Amniotic stem cell (primary cell): ENCODE measurements at places on chromosomes 7 and 10.

DNA sequence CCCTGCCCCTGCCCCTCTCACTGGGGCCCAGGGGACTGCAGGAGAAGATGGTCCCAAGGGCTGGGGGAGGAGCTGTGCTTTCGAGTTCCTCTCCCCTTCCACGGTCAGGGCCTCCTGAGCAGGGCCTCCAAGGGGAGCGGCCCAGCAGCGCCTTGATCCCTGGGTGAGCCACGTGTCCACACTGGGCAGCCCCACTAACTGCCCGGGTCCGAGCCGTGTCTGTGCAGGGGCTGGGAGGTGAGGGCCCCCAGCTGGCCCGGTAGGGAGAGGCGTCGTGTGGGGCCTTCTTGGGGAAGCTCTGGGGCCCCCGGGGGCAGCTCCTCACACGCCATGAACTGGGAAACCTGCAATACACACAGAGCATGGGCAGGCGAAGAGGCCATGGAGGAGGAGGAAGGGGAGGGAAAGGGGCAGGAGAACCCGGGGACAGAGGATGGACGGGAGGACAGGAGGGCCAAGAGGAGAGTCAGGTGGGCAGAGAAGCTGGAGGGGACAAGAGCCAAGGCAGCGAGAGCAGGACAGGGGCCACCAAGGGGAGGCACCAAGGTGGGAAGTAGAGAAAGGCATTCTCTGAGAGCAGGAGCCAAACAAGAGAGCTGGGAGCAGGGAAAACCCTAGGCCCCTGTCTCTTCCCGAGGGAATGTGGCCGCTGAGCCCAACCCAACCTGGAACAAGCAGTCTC, 32.8 kb downstream of the KCNH2 start:
- no peak for DNase-seq

- no peak for DNase-seq
Measured at GRCh38 chr7:5708271-5708670, 73.2 kb downstream of the RNF216 start.

- DNase-seq = peak; percentile 8
Measured at GRCh38 chr7:28904578-28905048, 53.5 kb downstream of the TRIL start.

- DNase-seq = no peak
Measured at GRCh38 chr10:3425261-3425660, 252.7 kb upstream of the PITRM1 start.

DNA sequence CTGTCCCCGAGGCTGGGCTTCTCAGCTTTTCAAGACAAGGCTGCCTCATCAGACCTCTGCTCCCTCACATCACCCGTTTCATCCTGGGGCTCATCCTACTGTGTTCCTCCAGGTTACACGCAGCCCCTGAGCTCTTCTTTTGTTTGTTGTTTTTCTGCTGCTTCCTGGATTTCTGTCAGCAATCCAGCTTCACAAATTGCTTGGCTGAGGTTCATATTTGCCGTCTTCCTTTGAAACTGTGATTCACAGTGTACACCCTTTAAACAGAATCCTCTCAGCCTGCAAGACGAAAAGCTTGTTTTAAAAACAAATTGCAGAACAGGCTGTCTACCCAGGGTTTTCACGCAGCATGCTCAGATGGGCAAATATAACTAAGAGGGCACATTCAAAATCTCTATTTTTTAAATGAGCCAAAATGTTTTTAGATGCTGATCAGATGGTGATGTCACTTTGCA, 39.1 kb upstream of the PARD3 start:
- DNase-seq = no peak

DNA sequence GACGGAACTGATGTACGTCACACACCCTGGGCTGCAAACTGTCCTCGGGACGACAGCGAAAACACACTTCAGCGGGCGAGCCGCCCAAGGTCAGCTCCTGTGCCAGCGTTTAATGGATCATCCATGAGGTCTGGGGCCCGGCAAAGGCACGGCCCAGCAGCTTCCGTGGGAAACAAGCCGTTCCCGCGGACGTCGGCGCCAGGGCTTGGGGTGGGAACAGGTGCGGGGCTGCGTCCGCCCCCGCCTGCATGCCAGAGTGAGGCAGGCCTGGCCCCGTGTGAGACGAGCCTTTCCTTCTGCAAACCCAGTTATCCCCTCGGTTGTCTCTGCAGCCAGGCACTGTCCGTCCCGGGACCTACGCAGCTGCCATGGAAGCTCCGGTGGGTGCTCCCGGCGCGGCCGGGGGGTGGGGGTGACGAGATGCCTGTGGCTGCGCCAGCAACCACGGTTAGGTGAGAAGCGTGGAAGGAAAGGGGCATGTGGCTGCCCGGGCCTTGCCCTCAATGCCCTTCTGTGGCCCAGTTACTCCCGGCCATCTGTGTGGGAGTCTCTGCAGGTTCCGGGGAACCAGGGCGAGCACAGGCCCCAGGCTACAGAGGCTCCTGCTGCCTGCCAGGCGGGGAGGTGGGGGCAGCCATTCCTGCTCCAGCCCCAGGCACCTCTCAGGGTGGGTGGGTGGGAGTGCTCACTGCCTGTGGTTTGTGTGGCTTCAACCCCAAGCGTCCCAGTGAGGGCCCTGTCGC, 42.2 kb upstream of the PDGFA start:
- DNase-seq = no peak

GRCh38 chr7:111741811-111742240, 179.5 kb upstream of the IMMP2L start:
- DNase-seq = no peak

DNA sequence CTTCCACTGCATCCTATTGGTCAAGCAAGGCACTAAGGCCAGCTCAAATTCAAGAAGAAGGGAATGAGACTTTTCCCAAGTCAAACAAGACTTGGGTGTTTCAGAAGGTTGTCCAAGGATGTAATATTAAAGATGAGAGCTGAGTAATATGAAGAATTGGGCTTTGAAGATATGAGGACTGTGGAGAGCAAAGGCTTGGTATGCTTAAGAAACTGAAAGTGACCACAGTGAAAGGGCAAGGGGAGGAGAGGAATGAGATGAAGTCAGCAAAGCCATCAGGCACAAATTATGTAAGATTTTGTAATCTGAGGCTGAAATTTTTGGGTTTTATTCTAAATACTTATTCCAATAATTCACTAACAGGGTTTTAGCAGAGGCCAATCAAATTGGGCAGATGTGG, 38.6 kb upstream of the NPY start:
- no peak for DNase-seq

- no peak for DNase-seq
Measured at GRCh38 chr7:5387711-5388245, 35.9 kb downstream of the TNRC18 start.

- DNase-seq = no peak
Measured at GRCh38 chr7:47188653-47189315, 393.1 kb downstream of the TNS3 start.

GRCh38 chr7:36527549-36527913, 137.9 kb downstream of the ANLN start:
- no peak for DNase-seq

DNA sequence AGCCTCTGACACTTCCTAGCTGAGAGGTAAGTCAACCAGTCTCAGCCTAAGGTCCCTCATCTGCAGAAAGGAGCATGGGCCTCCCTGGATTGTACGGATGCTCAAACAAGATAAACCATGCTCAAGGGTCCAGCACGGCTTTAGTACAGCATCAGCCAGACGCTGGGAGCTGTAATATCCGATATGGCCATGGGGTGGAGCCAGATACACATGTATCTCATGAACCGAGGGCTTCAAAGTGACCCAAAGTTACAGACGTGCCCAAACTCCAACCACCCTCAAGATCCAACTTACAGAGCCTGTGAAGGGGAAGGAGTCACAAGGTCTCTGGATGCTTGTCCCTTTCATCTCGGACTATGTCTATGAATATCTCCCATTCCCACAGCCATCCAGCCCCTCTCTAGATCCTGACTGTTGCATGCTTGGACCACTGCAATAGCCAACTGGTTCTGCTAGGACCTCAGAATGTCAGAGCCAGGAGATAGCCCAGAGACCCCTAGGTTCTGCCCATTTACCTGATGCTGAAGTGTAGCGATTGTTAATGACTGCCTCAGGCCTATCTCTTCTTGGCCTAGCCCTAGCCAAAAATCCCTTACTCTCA, 142.4 kb downstream of the SH3PXD2A start:
- DNase-seq = peak; percentile 21

GRCh38 chr10:16909271-16909767, 92.1 kb upstream of the RSU1 start:
- DNase-seq = no peak
